ENCODE measurements at places on chromosomes 1 and 21.

DNA sequence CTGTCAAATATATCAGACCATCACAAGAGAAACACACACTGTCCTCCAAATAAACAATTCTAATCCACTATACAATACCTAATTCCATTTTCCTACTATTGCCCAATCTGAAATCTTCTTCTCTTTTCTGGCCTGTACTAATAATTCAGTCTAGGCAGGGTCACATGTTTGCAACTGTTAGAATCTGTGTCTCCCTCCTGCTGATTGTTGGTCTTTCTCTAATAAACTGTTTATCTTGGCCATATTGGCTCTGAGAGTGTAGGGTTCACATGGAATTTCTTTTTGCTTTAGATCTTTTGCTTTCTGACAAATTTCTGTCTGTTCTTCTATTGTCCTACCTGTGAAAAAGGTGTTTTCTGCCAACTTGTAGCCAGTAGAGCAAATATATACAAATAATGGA is 319.9 kb upstream of the ADAMTS5 start:
- H3K36me3 ChIP-seq, result no peaks in the 10 kb centered on the region
- no peaks in the 10 kb centered on the region for H3K27me3 ChIP-seq
- H3K27ac ChIP-seq, result no peak overlapping the region
- no peaks in the 10 kb centered on the region for H3K4me1 ChIP-seq
- H3K4me3 ChIP-seq, result no peak overlapping the region

DNA sequence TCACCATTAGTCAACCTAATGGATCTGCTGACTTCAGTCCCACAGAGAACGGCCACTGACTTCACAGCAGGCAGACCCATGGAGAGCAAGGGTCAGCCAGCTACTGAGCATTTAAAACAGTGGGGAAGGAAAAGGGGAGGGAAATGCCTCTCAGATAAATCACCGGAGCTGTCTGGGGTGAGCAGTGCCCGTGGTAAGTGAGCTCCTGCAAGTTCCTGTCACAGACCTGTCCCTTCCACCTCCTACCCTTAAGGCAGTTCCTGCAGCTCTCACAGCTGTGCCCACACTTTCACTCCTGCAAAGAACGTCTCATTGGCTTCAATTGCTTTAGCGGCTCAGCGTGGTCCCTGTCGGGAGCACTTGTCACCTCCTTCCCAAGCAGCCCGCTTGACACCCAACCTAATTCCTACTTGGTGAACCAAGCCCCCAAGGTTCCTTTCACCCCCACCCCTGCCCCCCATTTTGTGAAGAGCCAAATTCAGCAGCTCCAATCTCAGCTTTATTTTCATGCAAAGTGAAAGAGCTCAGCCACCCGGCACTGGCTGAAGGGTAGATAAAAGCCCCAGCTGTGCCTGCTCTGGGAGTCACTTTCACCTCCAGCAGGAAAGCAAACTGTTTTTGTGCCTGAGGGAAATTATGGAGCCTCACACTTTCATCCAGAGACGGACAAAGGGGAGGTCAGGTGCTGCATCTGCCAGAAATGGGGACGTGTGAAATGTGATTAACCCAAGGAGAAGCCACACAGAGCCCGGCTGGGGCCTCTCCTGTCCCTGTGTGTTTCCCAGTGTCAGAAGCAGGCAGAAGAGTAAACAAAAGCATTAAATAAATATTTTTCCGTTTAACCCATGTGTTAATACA is 306.2 kb downstream of the TTLL7 start:
- peak; percentile 95 for DNase-seq
- H3K4me3 ChIP-seq, result no peak overlapping the region
- no peaks in the 10 kb centered on the region for H3K36me3 ChIP-seq
- H3K4me1 ChIP-seq, result peaks cover 17% of the 10 kb centered on the region
- H3K27me3 ChIP-seq, result no peaks in the 10 kb centered on the region
- H3K27ac ChIP-seq, result peak overlapping the region; percentile 55

DNA sequence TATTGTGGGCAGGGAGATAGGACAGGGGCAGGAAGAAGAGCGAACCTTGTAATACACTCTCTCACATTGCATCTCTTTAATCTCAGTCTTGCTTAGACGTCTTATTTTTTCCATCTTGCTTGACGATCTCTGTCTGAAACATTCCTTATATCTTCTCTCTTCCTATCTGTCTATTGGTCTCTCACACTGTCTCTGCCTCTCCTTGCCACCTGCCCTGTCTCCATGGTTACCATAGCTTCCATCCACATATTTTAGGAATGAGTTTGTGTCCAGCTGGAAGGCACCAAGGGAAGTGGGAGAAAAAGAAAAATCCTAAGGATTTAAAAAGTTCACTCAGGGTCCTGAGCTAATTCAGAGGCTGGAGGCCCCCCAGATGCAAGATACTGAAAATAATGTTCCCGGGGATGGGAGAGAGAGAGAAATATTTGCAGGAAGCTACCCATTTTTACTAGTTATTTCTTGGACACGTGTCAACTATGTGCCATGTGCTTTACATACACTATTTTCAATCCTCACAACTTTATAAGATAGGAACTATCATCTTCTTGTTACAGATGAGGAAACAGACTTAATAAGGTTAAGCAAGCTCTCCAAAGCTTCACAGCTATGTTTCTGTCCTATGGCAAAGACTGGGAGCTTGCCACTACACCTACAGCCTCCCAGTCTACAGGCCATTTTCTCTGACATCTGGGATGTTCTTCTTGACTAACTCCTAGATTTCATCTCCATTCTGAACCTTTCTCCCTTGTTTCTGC is 933 bp downstream of the ANKRD34A start:
- H3K27ac ChIP-seq, result peak overlapping the region; percentile 52
- H3K4me3 ChIP-seq, result no peak overlapping the region
- DNase-seq, result peak; percentile 54
- no peaks in the 10 kb centered on the region for H3K36me3 ChIP-seq
- peaks cover 8% of the 10 kb centered on the region for H3K27me3 ChIP-seq

- no peaks in the 10 kb centered on the region for H3K36me3 ChIP-seq
- peak overlapping the region; percentile 56 for H3K27ac ChIP-seq
- H3K4me1 ChIP-seq, result no peaks in the 10 kb centered on the region
- H3K4me3 ChIP-seq, result no peak overlapping the region
Observed at GRCh38 chr1:221965252-221965651, 223.4 kb upstream of the DUSP10 start.

DNA sequence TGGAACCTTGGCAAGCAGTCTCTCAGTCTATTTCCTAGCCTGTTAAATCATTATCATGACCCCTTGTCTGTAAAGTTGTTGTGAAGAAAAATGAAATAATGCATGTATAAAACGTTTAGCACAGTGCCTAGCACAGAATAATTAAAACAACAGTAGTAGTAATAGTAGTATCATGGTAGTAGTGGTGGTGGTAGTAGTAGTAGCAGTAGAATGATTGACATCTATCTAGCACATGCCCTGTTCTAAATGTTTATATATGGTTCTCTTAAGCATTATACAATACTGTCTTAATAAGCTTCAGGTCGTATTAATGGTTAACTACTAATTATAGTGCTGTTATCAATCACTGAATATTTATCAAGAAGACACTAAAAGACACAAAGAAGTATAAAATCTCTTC is 46.7 kb downstream of the GPR3 start:
- H3K27me3 ChIP-seq, result no peaks in the 10 kb centered on the region
- H3K36me3 ChIP-seq, result no peaks in the 10 kb centered on the region
- no peak overlapping the region for H3K4me3 ChIP-seq
- H3K4me1 ChIP-seq, result peaks cover 6% of the 10 kb centered on the region
- no peak for DNase-seq

DNA sequence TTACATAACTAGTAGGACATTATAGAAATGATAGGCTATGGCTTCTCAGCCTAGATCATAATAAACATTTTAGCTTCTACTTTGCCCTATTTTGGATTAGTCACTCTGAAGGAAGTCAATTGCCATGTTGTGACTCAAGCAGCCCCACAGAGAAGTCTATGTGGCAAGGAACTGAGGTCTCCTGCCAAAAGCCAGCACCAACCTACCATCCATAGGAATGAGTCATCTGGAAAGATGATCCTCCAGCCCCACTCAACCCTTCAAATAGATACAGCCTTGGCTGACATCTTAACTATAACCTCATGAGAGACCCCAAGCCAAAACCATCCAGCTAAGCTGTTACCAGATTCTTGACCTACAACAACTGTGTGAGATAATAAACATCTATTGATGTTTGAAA is 76.3 kb upstream of the BEND5 start:
- H3K27me3 ChIP-seq, result no peaks in the 10 kb centered on the region
- no peaks in the 10 kb centered on the region for H3K36me3 ChIP-seq
- DNase-seq, result no peak
- H3K4me3 ChIP-seq, result no peak overlapping the region
- H3K27ac ChIP-seq, result no peak overlapping the region

DNA sequence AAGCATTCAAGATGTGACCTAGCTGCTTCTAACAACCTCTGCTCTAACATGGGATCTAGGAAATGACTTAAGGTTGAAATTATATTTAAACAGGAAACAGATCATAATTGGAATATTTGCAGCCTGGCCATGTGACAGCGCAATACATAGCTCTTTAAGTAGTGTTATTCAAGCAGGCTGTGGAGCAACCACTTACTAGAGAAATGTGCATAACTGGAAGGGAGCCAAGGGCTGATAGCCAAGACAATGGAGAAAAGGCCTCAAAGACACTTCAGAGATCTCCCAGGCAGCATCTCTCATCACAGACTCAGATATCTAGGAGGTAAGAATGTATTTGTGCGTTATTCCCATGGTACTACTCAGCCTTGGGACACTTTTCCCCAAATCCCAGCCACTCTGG is 823.0 kb upstream of the PRMT6 start:
- H3K4me1 ChIP-seq, result no peaks in the 10 kb centered on the region
- no peak overlapping the region for H3K27ac ChIP-seq
- no peaks in the 10 kb centered on the region for H3K36me3 ChIP-seq
- H3K4me3 ChIP-seq, result no peak overlapping the region

DNA sequence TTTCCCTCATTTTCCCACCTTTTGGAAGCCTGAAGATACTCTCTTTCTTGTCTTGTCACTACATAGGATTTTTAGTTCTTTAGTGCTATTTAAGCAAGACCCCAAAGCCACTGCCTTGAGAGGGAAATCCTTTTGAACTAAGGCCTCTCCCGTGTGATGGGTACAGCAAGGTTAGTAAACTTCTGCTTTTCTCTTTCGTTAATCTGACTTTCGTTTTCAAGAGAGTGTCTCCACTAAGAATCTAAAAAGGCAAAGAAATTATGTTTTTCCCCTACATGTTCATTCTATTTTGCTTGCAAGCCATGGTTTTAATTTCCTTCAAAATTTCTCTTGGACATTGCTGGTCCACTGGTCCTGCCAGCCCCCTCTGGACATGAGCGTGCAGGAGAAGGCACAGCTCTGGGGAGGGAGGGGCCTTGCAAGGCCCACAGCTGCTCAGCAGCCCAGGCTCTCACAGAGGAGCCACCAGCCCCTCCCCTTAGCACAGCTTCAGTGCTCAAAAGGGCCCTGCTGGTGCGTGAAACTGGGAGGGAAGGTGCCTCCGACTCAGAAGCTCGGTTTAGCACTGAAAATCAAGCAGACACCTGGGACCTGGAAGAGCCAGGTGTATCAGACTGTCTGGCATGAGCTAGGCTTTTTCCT is 210.9 kb upstream of the GALNT2 start:
- H3K36me3 ChIP-seq, result no peaks in the 10 kb centered on the region
- no peak for DNase-seq
- H3K27ac ChIP-seq, result no peak overlapping the region
- no peak overlapping the region for H3K4me3 ChIP-seq
- H3K27me3 ChIP-seq, result no peaks in the 10 kb centered on the region

DNA sequence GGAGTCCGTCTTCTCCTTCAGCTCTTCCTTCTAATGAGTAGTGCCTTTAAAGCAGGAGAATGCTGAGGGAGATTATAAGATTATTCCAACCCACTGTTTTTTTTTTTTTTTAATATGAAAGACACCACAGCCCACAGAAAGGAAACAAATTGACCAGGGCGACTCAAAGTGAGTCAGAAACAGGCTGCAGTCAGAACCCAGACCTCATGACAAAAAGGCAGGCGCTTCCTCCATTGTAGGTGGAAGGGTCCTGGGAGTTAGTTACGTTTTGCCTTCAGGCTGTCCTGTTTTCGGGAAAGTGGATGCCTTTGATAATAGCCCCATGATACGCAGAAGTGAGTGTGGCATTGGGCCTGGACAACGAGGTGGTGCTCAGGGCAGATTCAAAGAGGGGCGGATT is 21.0 kb downstream of the PLXNA2 start:
- no peak overlapping the region for H3K27ac ChIP-seq
- no peaks in the 10 kb centered on the region for H3K27me3 ChIP-seq
- peaks cover 8% of the 10 kb centered on the region for H3K4me1 ChIP-seq

DNA sequence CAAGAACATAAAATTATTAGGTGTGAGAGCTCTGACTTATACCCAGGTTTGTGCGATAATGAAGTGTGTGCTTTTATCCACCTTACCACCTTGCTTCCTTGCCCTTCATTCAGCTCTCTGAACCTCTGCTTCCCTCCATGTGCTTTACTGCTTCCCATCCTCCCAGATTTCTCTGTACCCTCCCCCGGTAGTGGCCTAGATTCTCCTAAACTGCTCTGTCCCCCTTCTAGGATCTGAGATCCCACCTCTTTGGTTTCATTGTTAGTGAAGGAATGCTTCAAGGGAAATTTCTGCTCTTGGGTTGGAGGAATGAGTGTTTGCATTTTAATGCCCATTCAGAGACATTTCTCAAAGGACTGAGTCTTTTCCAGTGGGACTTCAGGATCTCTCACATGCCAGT is 159.5 kb downstream of the ST6GALNAC3 start:
- H3K4me1 ChIP-seq, result peaks cover 13% of the 10 kb centered on the region
- H3K27ac ChIP-seq, result no peak overlapping the region
- DNase-seq, result no peak
- H3K4me3 ChIP-seq, result no peak overlapping the region
- no peaks in the 10 kb centered on the region for H3K27me3 ChIP-seq

- H3K27me3 ChIP-seq, result no peaks in the 10 kb centered on the region
- H3K27ac ChIP-seq, result peak overlapping the region; percentile 55
- H3K4me1 ChIP-seq, result no peaks in the 10 kb centered on the region
- no peak for DNase-seq
- peaks cover 2% of the 10 kb centered on the region for H3K36me3 ChIP-seq
- H3K4me3 ChIP-seq, result no peak overlapping the region
Observed at GRCh38 chr1:29121516-29121935, 2.2 kb downstream of the TMEM200B start.

DNA sequence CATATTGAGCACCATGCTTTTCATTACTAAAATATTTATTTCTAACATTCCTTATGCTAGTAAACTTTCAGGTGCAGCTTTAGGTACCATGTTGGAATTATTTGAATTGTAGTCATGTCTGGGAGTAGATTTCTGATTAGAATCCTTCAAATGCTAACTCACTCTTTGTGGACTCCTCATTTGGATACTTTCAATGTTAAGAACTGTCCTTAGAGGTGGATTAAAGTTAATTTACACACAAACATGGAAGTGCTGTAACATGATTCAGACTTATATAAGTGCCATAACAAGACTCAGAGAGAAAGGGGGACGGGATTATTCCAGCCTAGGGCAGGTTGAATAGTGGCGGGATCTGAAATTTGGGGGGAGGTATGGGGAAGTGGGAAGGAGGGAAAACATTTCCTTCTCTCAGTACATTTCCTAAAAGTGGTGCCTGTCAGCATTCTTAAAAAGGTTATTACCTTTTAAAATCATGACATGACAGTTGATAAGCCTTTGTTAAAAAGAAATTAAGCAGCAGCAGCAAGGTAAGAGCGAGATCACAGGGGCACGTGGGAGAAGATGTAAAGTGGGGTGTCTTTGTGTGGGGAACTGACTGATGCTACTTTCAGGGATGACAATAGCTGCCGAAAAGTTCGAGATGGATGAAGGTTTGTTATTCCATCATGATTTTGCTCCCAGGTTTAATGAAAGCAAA is 44.4 kb downstream of the HHAT start:
- no peak overlapping the region for H3K4me3 ChIP-seq
- peak overlapping the region; percentile 55 for H3K27ac ChIP-seq
- H3K27me3 ChIP-seq, result no peaks in the 10 kb centered on the region
- H3K4me1 ChIP-seq, result peaks cover 6% of the 10 kb centered on the region
- DNase-seq, result no peak
- no peaks in the 10 kb centered on the region for H3K36me3 ChIP-seq
